ENCODE measurements at places on chromosomes 6 and 20.
A peak's percentile ranks its signal among the peaks of the same experiment; 100 is the strongest.

GRCh38 chr6:149285626-149286025 is 31.9 kb upstream of the TAB2 start:
- DNase-seq: no peak

GRCh38 chr20:61640131-61640870 is 388.2 kb downstream of the CDH4 start:
- DNase-seq: no peak

DNA sequence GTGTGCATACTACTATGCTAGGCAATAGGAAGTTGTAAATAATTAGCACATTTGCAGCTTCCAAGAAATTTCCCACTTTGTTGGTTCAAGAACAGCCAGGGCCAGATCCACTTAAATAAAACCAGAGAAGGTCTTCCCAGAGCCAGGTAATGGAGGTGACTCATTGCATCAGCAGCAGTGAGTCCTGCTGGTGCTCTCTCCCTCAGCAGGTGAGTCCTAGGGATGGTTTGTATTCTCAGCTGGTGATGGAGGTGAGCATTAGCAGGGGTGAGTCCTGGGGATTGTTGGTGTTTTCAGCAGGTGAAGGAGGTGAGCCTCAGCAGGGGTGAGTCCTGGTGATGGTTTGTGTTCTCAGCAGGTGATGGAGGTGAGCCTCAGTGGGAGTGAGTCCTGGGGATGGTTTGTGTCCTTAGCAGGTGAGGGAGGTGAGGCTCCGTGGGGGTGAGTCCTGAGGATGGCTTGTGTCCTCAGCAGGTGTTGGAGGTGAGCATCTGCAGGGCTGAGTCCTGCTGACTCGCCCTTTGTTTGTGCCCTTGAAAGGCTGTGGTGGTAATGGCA is 232.8 kb upstream of the EXOC2 start:
- DNase-seq: no peak

DNA sequence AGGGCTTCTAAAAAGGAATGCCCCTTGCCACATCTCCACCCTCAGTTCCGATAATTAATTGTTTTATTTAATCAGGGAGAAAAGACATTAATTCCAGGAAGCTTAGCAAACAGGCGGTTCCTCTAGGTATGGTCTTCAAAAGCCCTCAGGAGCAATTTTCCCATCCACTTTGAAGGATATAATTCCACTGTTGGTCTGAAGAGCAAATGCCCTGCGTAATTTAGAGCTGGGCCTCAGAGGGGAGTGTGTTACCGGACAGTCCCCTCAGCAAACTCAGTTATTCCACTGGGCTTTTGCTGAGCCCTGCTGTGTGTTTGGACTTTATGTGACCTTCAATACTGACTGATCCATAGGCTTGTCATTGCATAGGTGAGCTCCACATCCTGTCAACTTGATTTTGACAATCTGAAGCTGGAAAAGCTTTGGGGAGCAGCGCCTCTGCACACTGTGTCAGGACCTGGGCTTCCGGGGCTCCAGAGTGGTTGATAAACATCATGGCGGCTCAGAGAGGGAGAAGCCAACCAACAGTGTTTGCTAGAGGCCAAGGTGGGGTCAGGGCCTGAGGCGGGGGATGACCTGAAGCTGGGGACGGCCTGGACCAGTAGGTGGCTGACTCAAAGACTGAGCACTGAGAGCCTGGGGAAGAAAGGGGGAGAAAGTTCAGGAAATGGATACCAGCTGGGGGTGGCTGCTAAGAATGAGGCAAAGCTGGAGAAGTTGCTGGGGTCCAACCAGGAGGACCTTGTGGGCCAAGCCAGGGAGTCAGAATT is 43.5 kb downstream of the PPP1R14C start:
- no peak for DNase-seq

DNA sequence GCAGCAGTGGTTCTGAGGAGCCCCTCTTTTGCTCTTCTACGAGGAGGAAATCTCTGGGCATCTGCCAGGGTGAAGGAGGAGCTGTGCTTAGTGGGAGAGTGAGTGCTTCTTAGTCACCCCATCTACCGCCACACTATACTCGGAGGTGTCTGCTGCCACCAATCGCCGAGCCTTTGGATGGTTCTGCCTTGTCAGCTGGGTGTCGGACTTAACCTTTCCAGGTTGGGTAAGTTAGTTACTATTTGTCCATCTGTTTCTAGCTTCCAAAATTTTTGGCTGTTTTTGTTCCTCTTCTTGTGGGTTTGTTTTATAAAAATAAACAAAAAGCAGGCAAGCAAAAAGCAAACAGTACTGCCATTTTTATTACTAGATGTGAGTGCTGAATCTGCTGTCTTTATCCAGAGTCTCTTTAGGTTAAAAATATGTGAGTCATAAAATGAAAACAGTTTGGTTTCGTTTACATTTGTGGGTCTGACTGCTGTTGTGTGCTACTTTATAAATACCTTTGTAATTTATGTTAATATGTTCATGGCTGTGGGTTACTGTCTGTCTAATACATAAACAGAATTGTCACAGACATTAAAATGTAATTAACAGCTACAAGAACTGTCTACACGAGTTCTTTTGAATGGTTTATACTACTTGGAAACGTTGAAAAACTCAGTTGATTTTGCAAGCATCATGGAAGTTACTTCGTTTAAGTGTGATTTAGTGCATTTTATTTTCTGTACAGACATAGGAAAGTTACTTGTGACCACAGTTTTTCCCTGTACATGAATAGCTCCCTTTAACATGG is 89.2 kb downstream of the ARID1B start:
- DNase-seq: no peak

- no peak for DNase-seq
Observed at GRCh38 chr6:37188962-37189510, 19.1 kb downstream of the PIM1 start.

DNA sequence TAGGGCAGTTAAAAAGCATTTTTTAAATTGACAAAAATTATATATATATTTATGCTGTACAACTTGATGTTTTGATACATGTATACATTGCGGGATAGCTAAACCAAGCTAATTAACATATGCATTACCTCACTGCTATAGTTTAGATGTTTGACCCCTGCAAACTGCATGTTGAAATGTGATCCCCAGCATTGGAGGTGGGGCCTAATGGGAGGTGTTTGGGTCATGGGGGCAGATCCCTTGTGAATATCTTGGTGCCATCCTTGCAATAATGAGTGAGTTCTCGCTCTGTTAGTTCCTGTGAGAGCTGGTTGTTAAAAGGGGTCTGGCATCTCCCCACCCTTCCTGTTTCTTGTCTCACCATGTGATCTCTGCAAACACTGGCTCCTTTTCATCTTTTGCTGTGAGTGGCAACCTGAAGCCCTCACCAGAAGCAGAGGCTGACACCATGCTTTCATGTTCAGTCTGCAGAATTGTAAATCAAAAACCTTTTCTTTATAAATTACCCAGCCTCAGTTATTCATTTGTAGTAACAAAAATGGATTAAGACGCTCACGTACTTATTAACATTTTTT is 111.8 kb downstream of the MCHR2 start:
- DNase-seq: no peak

DNA sequence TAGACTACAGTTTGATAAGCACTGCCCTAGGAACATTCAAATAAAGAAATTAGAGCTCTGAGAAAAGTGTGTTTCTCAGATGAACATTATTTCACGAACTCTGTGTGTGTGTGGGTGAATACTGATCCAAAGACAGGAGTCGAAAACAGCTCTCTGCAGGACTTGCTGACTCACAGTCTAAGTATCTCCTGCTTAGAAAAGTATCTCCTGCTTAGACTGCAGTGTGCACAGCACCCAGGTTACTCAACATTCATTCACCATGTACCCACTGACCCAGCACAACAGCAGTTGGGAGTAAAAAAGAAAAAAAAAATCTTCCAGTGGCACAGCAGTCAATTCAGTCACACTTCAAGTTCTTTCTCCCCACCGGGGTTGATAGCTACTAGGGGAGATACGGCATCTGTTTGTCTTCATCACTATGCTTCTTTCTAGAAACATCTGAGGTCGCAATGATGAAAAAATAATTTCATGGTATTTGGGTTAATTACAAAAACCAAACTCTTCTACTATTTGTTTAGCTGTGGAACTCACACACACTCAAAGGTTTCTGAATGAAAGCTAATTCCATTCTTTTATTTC is 48.0 kb downstream of the GCLC start:
- DNase-seq: peak; percentile 78

- DNase-seq: no peak
Observed at GRCh38 chr6:69594405-69594804, 202.4 kb downstream of the LMBRD1 start.

All from AG04450 (cell line).